Tibial nerve (tissue), 4 donors: ENCODE measurements at places on chromosomes 2 and 18.
A peak's percentile ranks its signal among the peaks of the same experiment; 100 is the strongest.

- no peak for DNase-seq
Observed at GRCh38 chr2:19894134-19894792, 7.5 kb downstream of the TTC32 start.

GRCh38 chr18:49045585-49045984 lies 94.8 kb upstream of the SMAD7 start:
- no peak for DNase-seq

DNA sequence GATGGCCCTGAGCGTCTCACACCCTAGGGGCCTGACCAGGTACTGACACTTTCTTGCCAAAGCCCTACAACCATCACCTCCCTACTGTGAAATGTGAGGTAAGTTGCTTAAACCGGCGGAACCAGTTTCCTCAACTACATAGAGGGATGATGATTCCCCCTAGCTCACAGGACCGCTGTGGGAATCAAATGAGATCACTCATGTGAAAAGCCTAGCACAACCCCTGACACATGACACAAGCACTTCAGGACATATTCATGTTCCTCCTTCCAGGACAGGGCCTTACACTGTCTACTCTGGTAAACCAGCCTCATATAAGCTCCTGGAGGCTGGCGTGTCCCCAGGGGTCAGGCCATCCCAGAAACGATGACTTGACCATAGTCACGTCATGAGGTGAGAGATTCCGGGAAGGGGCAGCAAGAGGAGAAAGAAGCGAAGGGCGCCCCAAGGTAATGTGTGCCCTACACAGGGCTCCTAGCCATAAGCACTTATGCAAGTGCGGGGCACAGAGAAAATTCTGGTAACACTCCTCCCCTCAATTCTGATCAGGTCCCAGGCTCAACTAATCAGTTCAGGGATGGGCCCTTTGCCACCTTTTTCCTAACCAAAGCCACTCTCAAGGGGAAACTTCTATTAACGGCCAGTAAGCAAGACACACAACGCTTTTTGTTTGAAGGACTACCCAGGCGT lies 49.5 kb downstream of the C2orf42 start:
- peak; percentile 72 for DNase-seq

- no peak for DNase-seq
Observed at GRCh38 chr18:46387441-46388131, 269.4 kb downstream of the LOXHD1 start.

DNA sequence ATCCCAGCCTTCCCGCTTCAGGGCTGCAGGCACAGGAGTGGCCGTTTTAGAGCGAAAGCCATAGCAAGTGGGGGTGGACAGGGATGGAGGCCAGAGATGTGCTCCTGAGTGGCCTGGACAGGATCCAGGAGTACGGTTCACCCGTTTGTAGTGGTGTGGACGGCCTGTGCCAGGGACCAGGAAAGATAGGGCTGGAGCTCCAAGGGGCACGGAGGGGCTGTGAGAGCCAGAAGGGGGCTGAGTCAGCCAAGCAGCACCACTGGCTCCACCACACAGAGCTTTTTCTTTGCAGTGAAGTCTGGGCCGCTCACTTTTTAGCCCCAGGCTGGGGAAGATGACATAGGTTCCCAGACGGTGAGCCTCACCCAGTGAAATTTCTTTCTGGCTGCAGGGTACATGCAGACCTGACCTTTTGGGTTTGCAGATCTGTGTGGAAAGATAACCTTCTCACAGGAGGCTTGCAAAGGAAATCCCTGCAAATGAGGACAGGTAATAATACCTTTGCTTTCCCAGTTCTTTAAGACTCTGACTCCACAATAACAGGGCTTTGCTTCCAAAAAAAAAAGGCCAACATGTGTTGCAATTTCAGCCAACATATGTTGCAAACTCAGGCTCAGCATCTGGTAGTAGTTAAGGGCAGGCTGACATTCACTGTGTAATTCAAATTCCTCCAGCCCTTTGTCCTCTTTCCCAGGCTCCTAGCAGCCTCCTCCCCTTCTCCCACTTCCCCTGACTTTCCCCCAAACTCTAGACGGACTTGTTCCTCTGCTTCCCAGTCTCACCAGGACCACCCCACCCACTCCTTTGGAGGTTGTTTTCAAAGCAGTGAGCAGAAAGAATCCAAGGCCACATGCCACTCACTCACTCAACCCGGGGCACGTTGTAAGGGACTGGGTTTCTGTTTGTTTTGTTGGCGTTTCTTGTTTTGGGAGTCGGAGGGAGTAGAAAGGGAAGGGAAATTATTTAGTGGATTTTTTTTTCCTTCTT lies 20.3 kb upstream of the LAPTM4A start:
- DNase-seq: peak; percentile 58

GRCh38 chr18:78892721-78893120 lies 86.9 kb upstream of the SALL3 start:
- no peak for DNase-seq

- no peak for DNase-seq
Observed at GRCh38 chr2:196989496-196989895, 63.0 kb upstream of the PGAP1 start.

DNA sequence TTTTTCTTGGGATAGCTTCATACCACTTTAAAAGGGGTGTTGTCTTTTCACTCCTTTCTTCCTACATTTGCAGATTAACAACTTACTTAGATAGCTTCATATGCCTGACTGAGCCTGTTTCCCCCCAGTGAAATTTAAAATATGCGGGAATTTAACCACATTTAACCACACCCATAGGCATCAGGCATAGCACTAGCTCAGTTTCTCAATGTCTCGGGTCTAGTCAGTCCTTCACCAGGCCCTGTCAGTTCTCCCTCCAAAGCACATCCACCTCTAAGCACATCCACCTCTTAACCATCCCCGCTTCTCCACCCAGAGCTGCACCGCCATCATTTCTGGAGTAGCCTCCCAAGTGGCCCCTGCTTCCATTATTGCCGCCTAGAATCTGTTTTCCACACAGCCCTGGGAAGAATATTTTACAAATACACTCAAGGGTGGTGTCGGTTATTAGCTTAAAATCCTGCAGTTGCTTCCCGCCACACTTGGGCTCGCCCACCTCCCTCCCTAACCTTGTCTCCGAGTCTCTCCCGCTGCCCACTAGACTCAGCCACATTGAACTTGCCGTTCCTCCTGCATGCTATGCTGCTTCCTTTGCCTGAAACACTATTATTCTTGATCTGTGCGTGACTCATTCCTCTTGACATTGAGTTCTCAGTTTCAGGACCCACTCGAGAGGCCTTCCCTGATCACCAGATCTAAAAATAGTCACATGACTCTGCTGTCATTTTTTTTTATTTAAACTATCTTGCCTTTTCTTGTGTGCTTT lies 68.3 kb downstream of the SPTBN1 start:
- no peak for DNase-seq

DNA sequence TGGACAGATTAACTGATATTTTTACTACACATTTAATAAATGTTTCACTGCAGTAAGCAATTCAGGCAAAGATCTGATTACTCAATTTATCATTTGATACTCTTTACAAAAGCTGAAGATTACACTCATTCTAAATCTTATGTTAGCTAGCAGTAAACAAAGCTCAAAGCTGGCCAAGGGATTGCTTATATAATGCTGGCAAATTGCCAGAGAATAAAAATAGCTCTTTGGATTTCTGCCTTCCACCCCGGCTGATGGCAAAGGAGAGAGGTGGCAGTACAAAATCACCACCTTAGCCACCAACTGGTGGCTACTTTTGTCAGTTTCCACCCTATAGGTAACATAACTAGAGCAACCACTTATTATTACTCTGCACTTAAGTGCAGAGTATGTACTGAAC lies 320.5 kb downstream of the FSIP2 start:
- no peak for DNase-seq

DNA sequence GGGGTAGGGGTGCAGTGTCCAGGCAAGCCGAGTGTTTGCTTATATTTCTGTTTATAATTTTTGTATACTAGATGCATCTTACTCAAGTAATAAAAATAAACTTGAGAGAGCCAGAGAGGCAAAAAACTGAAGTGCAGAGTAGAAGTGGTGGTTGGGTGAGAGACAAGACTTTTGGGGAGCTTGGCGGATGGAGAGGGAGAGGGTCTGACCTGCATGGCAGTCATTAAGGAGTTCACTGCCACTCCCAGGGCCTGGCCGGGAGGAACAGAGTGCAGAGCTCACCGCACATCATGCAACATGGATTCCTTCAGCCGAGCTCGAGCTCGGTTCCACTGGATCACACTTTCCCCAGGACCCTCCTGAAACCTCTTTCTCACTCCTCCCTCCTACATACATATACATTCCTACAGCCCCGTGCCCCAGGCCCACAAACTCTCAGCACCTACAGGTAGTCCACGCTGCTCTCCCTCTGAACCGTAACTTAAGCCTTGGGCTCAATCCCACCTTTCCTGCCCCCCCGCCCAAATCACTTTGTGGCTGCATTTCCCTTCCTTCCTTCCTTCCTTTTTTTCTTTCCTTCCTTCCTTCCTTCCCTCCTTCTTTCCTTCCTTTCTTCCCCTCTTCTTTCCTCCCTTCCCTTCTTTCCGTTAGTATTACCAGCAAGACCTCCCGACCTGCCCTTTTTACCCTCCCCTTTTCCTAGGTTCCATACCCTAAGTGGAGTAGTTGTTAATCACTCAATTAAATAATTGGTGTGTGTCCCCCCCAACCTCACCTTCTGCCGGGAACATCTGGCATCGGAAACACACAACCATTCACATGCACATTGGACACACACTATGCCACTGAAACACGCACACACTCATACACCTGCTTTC lies 37.1 kb upstream of the ATP6V1B1 start:
- no peak for DNase-seq

GRCh38 chr18:76348267-76349066 lies 146.6 kb downstream of the ZNF516 start:
- no peak for DNase-seq

GRCh38 chr2:220315098-220315823 lies 687.8 kb downstream of the SLC4A3 start:
- no peak for DNase-seq

DNA sequence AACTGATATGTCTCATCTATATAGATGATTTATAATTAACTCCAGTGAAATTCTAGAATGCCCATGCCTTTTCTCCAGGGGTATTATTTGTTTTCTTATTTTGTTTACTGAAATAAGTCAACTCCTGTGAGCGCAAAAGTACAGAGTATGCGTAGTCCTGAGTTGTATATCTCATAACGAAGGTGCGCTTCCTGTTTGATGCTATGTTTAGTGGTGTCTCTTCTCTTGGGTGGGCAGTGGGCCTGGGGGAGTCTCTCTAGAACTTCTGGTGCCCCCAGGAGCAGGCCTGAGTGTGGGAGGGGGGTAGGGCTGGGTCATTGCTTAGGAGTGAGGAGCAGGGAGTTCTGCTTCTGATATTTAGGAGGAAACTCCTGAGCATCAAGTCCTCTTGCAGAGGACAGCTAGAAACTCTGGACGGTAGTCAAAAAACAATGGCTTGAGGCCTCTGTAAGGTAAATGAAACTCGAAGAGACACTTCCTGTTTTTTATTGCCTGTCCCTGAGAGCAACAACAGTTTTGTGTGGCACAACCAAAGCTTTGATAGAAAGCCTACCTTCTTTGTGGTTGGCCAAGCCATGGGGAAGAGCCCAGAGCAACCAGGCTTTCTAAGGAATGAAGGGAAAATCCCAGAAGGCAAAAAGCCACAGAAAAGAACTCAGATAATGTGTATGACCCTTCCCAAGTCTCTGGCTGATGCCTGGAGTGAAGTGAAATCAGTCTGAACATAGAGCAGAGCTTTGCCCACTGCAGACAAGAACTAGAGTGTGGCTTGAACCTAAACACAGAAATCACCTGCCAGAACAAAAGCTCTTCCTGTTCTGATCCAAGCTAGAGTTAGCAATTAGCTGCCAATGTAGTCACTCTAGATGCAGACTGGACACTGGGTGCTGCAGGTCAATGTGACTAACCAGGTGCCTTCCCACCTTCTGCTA lies 8.5 kb upstream of the SP140L start:
- DNase-seq: no peak

DNA sequence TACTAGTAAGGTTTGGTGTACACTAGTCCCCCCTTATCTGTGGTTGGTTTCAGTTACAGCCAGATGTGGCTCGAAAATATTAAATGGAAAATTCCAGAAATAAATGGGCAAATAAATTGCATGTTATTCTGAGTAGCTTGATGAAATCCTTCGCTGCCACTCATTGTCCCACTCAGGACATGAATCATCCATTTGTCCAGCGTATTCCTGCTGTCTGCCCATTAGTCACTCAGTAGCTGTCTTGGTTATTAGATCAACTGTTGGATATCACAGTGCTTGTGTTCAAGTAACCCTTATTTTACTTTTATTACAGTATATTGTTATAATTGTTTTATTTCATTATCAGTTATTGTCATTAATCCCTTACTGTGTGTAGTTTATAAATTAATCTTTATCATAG lies 21.7 kb downstream of the ZDBF2 start:
- no peak for DNase-seq

GRCh38 chr18:68564351-68564750 lies 150.6 kb downstream of the TMX3 start:
- DNase-seq: no peak

GRCh38 chr2:73894877-73895276 lies 2.1 kb downstream of the ACTG2 start:
- DNase-seq: no peak

DNA sequence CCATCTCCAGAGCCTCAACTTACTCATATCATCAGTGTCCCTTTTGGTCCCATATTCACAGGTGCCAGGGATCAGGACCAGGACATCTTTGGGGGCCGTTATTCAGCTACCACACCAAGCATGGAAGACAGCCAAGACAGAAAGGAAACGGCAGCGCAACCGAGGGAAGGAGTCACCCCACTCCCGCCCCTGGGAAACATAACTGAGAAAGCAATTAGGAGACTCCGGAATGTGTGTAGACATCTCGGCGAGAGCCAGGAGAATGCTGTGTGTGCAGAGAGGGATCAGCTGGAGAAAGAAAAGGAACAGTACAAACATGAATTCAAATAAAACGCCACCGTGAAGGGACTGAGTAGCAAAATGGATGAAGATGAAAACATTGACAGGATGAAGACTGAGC lies 13.4 kb upstream of the BOK start:
- no peak for DNase-seq

DNA sequence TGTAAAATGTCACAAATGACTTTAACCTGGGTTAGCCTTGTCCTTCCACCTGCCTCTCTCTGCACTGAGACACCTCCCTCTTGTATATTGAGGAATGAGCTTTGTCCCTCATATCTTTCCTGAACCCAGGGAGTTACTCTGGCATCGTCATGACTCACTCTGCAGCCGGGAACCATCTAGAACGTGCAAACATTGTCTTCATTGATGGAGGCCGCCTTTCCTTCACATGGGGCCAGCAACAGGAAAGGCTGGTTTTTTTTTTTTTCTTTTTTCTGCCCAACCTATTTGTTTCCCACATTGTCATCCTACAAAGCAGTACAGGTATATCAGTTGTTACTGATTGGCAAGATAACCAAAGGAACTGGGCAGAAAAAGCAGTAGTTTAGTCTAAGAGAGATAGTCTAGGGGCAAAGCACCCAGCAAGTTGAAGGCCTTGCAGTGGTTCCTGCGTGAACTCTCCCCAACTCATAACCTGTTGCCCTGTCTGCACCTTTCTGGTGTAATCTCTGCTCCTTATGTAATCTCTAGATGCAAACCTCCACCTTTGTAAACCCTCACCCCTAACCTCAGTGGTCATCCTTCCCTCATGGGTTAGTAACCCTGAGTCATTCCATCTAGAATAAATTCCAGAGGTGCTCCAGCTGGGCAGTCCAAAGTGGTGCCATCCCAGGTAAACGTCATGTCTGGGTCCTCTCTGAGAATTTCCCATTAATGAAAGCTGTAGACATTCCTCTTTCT lies 38.3 kb downstream of the SLC40A1 start:
- no peak for DNase-seq
